ENCODE measurements at places on chromosomes 5 and 9. TPM values are rescaled to one million over a fixed set of nuclear protein-coding genes. Genes with fewer than 3 reads are reported as not detected.

GRCh38 chr5:35736280-35736679 is 118.6 kb downstream of the SPEF2 start:
- DNase-seq = no peak

DNA sequence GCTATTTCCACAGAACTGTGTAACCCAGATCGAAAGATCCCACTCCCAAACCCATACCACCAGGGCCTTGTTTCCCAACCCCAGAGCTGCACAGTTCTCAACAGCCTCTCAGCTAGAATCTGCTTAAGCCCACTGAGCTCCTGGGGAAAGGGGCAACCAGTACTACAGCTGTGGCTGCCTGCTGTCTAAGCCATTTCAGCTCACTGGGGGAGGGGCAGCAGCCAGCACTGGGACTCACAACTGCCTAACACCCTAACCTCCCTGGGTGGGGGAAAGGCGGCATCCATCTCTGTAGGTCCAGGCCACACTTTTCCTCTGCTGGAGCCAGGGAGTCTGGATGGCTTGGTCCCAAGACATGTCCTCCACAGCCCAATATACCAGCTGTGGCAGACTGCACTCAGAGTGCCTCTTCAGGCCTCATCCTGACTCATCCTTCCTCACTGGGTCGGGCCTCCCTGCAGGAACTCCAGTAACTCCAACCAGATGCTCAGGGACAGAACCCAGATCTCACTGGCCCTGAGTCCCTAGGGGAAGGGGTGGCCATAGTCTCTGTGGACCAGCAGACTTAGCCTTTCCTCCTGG is 241.4 kb downstream of the HINT1 start:
- no peak for DNase-seq

- peak; percentile 32 for DNase-seq
These were observed 331.2 kb downstream of the NR2F1-AS1 start for GRCh38 chr5:93249651-93250289.

GRCh38 chr9:37859043-37859442 is 44.9 kb downstream of the SLC25A51 start:
- no peak for DNase-seq

Gene CD72
- total RNA-seq = not detected

GRCh38 chr9:107685901-107686300 is 196.3 kb upstream of the KLF4 start:
- DNase-seq = no peak

DNA sequence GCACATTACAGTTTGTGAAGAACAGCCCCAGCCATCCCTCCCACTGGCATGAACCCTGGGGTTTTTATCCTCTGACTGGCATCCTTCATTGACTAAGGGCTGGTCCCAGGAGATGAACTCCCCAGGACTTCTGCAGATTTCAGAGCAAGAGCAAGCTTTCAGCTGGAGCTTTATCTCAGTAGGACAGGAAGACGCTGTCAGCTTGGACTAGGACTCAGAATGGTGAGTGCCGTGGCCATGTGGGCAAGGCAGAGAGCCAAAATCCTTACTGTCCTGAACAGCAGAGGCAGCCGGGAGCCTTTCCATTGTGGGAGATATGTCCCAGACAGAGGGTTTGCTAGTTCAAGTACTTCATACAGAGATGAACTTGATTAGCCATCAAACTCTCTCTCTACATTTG is 3.2 kb upstream of the ACOT12 start:
- no peak for DNase-seq

DNA sequence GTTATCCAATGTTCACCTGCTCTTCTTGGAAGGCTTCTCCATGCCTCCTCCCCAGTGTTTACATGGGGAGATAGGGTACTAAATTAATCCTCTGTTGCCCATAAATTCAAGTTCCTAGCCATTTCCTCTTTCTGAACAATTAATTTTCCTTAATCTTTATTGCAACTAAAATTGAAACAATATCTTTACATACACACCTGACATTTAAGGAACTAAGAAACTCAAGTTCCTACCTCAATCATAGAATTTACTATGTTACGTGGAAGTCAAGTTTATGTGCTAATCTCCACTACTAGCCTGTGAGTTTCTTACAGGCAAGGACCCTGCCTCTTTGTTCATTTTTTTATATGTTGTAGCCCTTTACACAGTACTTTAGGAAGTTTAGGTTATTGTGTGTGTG is 10.1 kb upstream of the ADRB2 start:
- no peak for DNase-seq

Gene CA9
- 10.1 TPM for total RNA-seq

GRCh38 chr5:140647042-140647419 is 399 bp downstream of the NDUFA2 start:
- no peak for DNase-seq

Gene FAM153A
- not detected for total RNA-seq

- DNase-seq = no peak
These were observed 117.7 kb downstream of the GAS1 start for GRCh38 chr9:86829496-86830046.

- no peak for DNase-seq
These were observed 220.0 kb downstream of the GABBR2 start for GRCh38 chr9:98488571-98489312.

GRCh38 chr9:29556317-29556716 is 1983.0 kb upstream of the C9orf72 start:
- peak; percentile 24 for DNase-seq

Gene CDC42SE2
- total RNA-seq = 51.8 TPM

- no peak for DNase-seq
These were observed 98.0 kb downstream of the EDIL3 start for GRCh38 chr5:84286662-84287061.

Data from NCI-H460 (cell line).